ENCODE measurements at places on chromosomes 2 and 18.

DNA sequence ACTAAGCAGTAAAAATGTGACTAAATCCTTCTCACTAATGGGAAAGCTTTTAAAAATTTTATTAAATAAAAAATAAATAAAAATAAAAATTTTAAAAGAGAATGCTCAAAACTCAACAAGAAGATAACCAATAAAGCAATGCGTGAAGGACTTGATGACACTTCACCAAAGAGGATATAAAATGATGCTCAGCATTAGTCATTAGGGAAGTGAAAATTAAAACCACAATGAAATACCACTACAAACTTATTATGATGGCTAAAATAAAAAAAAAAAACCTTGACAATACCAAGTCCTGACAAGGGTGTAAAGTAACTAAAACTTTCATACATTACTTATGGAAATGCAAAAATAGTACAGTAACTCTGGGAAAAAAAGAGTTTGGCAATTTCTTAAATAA is 3.3 kb upstream of the WDR75 start:
- DNase-seq, result no peak

- DNase-seq, result no peak
Measured at GRCh38 chr2:210288408-210288807, 26.6 kb downstream of the MYL1 start.

DNA sequence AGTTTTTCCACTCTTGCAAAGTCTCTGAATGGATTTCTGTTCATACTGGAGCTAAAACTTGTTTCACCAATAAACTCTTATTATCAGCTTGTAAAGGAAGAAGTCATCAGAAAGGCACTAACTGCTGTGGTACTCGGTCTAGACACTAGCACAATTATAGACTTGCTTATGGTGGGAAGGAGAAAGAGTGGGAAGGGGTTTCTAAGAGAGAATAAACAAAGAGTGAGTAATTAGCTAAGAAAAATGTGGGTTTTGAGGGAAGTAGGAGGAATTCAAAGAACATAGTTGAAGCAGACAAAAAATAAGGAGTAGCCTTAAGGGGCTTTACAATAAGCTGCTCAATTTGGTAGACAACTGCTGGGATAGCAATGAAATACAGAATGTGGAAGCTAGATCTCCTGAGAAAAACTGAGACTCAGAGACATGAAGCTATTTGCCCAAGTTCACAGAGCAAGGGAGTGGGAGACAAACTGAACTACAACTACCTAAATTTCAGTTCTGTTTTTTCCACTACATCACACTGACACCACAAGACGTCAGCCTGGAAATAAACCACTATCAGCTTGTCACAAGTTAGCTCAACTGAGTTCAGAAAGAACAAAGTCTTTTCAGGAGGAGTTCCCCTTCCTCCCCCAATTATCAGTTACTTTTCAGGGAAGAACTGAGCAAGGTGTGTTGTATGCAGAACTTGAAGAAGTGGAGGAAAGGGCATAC is 59.7 kb downstream of the MAP4K3 start:
- DNase-seq, result no peak

GRCh38 chr18:56139792-56140254 is 498.6 kb downstream of the TXNL1 start:
- no peak for DNase-seq

DNA sequence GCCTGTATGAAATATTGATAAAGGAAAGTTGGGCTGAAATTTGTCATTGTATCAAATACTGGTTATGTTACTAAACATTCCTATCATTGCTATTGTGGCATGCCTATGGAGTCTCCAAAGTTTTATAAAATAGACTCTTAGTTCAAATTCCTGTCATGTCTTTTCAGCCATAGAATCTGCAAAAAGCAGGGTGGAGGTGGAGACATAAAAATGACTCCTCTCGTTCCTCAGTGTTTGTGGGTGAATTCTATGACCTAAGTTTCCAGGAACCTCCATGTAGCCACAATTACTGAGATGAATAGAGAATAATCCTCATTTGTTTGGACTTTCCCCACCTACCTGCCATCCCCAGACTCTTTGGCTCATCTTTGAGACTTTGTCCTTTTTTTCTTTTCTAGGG is 326.3 kb upstream of the ETAA1 start:
- DNase-seq, result no peak

All from NCI-H2081 treated with DMSO at 0.1 percent for 48 hours (cell line).